Neural crest cell (in vitro differentiated cells): ENCODE measurements at places on chromosomes 6 and 20.
A peak's percentile ranks its signal among the peaks of the same experiment; 100 is the strongest.

DNA sequence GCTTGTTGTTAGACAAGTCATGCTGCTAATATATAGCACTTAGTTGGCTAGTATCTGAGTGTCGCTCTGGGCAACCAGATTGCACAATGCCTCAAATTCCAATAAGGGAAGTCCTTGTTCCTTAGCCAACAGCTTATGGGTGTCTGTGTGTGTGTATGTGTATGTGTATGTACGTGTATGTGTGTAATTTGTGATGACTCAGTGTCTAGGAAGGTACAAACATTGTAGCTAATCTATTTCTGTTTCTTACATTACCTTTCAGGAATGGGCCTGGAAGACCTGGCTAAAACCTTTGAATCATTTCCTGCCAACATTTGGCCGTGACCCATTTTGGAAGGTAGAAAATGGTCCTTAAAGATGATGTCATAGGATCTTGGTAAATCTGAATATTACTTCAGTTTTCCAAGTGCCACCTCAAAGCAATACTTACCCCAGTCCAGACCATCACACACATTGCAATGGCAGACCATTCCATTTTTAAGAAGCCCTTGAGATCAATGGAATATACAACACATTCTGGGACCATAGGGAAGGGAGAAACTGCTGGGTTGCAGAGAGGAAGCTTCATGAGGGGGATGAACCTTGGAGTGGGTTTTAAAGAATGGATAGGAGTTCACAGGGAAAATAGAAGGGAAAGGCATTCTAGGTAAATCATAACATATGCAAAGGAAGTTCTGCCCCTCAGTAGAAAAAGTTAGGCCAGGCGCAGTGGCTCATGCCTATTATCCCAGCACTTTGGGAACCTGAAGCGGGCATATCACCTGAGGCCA, 25.1 kb downstream of the NEDD9 start:
- peak overlapping the region; percentile 78 for H3K27ac ChIP-seq
- no peaks in the 10 kb centered on the region for H3K27me3 ChIP-seq
- no peak for DNase-seq
- H3K36me3 ChIP-seq: peaks cover 16% of the 10 kb centered on the region
- no peak overlapping the region for H3K4me3 ChIP-seq

DNA sequence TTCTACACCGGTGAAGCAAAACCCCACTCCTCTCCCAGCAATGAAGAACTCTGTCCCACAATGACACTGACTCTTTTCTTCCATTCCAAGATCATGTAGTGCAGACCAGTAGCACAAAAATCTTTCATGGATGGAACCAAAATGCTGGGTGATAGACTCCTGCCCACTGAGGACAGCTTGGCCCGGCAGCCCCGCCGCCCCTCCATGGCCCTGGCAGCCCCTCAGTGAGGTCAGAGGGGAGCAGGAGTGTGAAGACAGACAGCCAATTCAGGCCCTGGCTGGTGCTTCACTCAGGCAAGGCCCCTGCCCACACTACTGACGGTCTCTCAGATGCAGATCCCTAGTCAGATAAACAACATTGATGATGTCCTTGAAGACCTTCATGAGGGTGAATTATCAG, 131.9 kb upstream of the SYNDIG1 start:
- no peak overlapping the region for H3K4me3 ChIP-seq
- no peak overlapping the region for H3K27ac ChIP-seq
- H3K27me3 ChIP-seq: peaks cover 3% of the 10 kb centered on the region
- H3K36me3 ChIP-seq: no peaks in the 10 kb centered on the region
- H3K4me1 ChIP-seq: no peaks in the 10 kb centered on the region

DNA sequence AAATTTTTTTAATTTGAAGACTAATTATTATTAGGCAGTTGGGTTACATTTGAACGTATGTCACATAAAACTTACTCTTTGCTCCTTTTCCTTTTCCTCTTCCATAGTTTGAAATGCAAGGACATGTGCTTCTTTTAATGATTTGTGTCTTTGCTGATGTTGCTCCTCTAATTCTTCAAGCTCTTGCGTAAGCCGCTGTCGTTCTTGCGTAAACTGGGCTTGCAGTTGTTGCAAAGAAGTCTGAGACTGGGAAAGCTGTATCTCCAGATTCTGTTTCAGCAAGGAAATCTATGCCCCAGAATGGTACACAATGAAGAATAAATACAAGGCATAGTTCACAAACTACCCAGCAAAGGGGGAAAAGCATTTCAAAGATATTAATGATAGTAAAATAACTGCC, 45.1 kb upstream of the MCM9 start:
- H3K27me3 ChIP-seq: no peaks in the 10 kb centered on the region
- H3K36me3 ChIP-seq: peaks cover 4% of the 10 kb centered on the region
- no peaks in the 10 kb centered on the region for H3K4me1 ChIP-seq

- DNase-seq: no peak
- no peak overlapping the region for H3K27ac ChIP-seq
- no peak overlapping the region for H3K4me3 ChIP-seq
- H3K4me1 ChIP-seq: no peaks in the 10 kb centered on the region
These were observed 31.0 kb downstream of the SIRPB1 start for GRCh38 chr20:1588533-1589460.

DNA sequence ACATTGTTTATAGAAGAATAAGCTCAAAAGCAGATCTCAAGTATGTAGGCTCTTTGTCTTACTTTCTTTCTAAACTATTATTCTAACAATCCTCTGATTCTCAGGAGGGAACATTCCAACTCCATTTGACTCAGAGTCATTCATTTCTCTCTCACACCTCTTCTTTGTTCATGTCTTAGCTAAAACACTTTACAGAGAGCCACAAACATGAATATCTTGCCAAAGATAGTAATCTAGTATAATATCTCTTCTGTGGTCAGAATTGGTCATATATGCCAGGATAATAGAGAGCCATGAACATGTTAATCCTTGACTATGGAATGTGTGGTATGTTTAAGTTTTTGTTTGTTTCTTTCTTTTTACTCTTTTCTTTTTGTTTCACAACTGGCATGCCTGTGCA, 456.0 kb upstream of the PTCHD4 start:
- H3K36me3 ChIP-seq: no peaks in the 10 kb centered on the region
- H3K27me3 ChIP-seq: no peaks in the 10 kb centered on the region
- no peak for DNase-seq
- peaks cover 28% of the 10 kb centered on the region for H3K4me1 ChIP-seq
- H3K4me3 ChIP-seq: no peak overlapping the region

GRCh38 chr6:91098006-91098405, 511.1 kb upstream of the MAP3K7 start:
- H3K4me3 ChIP-seq: no peak overlapping the region
- no peaks in the 10 kb centered on the region for H3K27me3 ChIP-seq
- no peak for DNase-seq

DNA sequence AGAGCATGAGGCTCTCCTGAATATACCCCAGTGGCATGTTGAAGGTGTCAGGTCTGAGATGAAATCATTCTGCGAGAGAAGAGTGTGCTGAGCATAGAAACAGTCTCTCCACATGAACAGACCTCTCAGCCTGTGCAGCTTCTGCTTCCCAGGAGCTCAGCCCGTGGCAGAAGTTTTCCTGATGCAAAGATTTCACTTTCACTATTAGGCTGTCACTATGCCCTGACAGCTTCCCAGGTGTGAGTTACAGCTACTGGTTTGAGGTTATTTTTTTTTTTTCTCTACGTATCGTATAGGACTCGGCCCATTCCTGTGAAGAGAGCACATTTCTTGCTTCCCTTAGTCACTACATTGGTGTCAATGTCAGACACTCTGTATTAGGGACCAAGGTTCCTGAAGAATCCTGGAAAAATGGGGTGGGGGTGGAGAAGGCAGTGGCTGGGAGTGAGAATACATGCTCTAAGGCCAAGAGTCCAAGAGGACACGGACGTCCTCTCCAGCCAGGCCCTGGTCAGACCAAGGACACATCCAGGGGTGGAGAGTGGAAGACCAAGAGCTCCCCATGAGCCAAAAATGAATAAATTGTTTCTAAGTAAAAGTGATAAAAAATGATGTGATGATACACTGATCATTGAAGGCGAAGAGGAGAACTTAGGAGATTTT, 121.2 kb upstream of the AKAP12 start:
- no peaks in the 10 kb centered on the region for H3K36me3 ChIP-seq
- H3K27ac ChIP-seq: no peak overlapping the region
- DNase-seq: no peak
- H3K4me3 ChIP-seq: no peak overlapping the region
- H3K4me1 ChIP-seq: peaks cover 18% of the 10 kb centered on the region
- no peaks in the 10 kb centered on the region for H3K27me3 ChIP-seq

DNA sequence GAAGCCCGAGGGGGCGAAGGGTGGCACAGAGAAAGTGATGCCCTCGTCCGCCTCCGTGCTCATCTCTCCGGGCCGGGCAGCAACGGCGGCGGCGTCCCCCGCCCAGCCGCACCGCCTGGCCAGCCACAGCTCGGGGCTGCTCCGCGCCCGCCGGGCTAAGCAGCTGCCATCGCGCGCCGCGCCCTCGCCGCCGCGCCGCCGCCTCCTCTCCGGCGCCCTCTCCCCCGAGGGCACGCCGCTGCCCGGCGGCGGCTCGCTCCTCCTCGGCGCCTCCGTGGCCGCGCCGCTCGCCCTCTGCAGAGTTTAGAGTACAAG, 225 bp downstream of the MAP3K5 start:
- no peak overlapping the region for H3K4me3 ChIP-seq
- DNase-seq: no peak
- H3K27ac ChIP-seq: no peak overlapping the region
- peaks cover 84% of the 10 kb centered on the region for H3K27me3 ChIP-seq
- H3K4me1 ChIP-seq: peaks cover 11% of the 10 kb centered on the region

GRCh38 chr20:2984956-2985661, 58.3 kb upstream of the GNRH2 start:
- H3K4me1 ChIP-seq: no peaks in the 10 kb centered on the region
- H3K27me3 ChIP-seq: no peaks in the 10 kb centered on the region
- no peak for DNase-seq
- H3K27ac ChIP-seq: no peak overlapping the region

DNA sequence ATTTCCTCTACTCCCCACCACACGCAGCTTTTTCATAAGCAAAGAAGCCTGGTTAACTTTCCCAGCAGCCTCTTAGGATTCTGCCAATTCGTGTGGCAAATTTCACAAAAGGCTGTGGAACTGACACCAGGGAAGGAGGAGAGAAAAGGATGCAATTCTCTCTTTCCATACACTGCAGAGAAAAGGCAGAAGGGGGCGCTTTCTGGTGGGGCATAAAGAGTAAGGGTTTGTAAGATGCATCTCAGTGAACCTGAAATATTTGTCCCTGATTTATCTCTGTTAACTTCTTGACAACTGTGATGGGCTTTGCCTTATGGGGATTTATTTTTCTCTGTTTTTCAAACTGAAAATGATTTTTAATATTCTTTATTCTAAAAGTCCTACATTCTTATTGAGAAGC, 45.5 kb upstream of the GLP1R start:
- no peaks in the 10 kb centered on the region for H3K36me3 ChIP-seq
- H3K4me3 ChIP-seq: no peak overlapping the region
- H3K27me3 ChIP-seq: peaks cover 93% of the 10 kb centered on the region
- H3K4me1 ChIP-seq: no peaks in the 10 kb centered on the region
- H3K27ac ChIP-seq: no peak overlapping the region

DNA sequence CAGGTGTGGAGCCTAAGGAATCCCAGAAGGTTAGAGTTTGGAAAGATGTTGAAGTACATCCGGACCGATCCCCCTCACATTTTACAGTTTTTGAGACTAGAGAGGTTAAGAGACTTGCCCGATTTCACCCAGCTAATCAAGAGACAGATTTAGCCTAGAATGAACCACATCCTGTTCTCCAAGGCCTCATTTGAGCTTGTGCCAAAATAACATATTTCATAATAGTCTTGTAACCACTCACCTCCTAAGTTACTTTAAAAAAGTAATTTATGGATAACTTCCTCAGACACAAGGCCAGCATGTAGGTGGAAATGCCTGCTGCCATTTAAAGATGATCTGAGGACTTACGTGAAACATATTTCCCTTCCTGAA, 39.8 kb upstream of the ARHGAP18 start:
- H3K4me3 ChIP-seq: no peak overlapping the region
- no peak for DNase-seq
- H3K4me1 ChIP-seq: peaks cover 4% of the 10 kb centered on the region
